ENCODE measurements at places on chromosomes 2 and 18.

DNA sequence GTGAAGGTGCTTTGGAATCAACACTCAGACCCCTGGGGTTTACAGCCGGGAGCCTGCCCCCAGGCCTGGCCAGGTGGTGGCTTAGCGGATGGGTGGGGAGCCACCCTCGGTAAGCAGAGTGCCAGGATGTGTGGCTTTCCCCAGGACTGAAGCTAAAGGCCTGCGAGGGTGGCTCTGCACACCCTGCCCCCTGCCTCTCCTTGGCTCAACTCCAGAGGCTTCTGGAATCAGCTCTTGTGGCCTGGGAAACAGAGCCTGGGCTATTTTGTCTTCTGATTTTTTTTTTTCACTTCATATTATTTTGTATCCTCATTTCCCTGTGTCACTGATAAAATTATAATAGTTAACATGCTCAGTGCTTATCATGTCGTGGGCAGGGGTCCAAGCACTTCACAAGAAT is 79.8 kb downstream of the RHOB start:
- no peak for DNase-seq

- DNase-seq: no peak
Measured at GRCh38 chr2:235066490-235066889, 114.7 kb downstream of the SH3BP4 start.

DNA sequence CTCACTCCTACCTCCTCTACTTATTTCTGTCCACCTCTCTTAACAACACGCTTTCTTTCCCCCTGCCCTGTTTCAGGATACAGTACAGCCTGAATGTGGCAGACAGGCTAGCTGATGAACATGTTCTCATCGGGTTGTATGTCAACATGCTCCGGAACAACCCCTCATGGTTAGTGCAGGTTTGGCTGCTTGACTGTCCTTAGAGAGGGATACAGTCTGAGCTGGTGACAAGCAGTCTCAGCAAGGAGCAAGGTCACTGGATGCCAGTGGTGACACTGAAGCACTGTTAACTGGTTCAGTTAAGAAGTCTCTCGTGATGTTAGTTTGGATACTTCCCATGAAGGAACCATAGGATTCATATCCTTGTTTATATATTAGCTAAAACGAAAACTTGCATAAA is 128.6 kb downstream of the DTNA start:
- DNase-seq: no peak

GRCh38 chr2:72289283-72289682 is 141.6 kb upstream of the CYP26B1 start:
- no peak for DNase-seq

DNA sequence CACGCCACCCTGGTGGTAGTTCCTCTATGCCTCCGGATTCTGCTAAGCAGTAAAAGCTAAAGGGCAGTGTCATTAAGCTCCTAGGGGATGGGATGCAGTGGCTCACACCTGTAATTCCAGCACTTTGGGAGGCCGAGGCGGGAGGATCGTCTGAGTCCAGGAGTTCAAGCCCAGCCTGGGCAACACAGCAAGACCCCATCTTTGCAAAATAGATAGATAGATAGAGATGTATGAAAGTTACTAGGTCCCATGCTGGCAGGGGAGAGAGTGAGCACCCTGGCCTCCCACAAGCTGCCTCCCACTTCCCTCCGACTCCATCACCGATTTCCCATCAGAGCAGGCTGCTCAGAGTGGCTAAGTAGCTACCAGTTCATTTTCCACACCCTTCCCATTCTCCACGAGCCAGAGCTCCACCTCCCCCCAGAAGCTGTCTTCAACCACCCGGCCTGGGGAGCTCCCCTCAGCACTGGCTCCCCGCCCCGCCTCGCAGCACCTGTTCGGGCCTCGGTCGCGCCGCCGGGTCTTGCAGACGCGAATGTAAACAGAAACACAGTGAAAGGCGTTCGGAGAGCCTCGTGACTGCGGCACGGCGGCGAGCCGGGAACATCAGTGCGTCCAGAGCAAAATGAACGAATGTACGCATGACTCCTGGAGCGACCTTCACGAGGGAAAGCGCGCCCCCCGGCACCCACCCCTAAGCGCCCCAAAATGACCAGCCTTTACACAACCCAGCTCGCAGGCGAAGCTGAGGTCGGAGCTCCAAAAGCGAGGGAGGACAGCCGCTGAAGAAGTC is 598 bp upstream of the CEP68 start:
- no peak for DNase-seq

GRCh38 chr18:36718705-36719328 is 110.0 kb downstream of the TPGS2 start:
- no peak for DNase-seq

GRCh38 chr2:7866825-7867224 is 815.0 kb upstream of the ID2 start:
- no peak for DNase-seq

DNA sequence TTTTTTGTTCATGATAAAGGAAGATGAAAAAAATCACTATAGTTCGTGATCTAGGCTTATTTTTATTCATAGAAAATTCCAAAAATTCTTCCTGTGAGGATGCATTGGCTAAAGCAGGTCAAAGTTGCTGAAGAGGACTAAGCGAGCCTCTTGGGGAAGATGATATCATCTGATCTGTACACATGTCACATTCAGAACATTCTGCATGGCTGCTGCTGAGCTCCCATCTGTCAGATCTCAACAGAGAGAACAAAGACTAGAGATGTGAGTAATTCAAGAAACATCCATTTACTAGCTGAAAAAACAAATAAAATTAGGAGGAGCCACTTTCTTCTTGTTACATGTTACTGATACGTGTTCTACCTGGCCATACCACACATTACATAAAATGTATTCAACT is 518.6 kb upstream of the FSIP2 start:
- no peak for DNase-seq

GRCh38 chr2:48427552-48427951 is 102.4 kb upstream of the STON1 start:
- DNase-seq: no peak

DNA sequence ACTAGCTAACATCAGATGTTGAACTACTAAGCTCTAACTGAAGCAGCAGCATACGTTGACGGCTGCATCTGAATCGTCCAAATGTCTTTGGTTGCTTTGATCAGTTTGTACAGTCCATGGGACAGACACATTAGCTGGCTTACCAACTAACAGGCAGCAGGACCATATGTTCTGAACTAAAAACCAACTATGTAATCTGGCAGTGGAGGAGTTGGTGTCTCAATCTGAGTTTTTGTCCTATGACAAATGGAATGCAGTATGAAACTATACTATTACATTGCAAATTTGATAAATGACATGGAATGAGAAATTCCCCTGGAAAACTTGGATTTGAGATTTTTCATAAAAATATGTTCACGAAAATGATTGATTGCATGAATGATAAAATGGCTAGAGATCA is 79.5 kb downstream of the EPHA4 start:
- no peak for DNase-seq

GRCh38 chr2:16664052-16664731 is 1.4 kb downstream of the CYRIA start:
- DNase-seq: peak; percentile 47

DNA sequence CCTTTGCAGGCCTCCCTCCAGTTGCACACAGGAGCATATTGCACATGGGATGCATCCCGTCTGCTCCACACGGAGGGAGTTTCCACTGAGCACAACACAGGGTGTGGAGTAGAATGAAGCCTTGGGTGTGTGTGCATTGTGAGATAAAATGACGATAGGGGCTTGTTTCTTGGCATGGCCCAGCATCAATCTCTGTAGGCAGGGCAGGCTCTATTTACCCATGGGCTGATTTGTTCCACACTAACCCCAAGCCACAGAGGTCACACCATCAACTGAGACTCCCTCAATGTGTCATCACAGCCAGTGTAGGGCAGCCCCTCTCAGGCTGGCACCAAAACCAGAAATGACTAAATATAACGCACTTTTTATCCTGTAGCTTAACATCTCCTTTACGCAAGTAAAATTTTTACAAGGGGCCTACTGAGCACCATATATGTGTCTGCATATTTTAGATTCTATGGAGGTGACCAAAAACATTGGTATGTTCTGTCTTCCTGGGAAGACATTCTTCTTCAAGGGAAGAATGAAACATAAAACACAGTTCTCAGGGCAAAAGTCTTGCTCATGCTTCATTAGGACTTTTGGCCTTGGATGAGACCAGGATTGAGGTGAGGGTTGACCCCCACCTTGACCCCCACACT is 2.7 kb upstream of the GKN1 start:
- DNase-seq: no peak

DNA sequence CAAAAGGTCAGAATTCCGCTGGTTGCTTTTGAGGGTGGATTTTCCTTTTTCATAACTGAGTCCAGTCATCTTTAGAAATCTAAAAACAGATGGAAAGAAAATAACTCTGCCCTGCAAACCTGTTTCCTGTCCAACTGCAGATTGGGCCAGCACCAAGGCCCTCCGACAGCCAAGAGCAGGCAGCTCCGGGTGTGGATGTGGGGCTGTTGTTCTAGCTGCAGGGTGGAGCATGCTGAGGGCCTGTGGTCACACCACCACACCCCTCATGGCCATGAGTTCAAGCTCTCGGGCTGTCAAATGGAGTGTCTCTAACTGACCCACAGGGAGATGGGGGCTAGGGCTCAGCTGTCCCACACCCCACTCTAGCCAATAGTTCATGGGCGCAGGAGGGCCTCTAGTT is 69.3 kb upstream of the BZW1 start:
- DNase-seq: no peak

Data from GM13976 (cell line).